Cortex of kidney (tissue), 1 donor: ENCODE measurements at places on chromosomes 16 and 17.

DNA sequence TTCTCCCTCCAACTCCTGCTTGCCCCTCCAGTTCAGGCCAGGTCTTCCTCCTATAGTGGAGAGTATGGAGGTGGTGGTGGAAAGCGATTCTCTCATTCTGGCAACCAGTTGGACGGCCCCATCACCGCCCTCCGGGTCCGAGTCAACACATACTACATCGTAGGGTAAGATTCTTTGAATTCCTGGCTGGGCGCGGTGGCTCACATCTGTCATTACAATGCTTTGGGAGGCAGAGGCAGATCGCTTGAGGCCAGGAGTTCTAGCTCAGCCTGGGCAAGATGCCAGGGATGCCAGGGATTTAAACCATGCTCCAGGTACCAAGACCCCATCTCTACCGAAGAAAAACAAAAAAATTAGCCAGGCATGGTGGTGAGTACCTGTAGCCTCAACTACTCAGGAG lies 1.4 kb downstream of the ZG16 start:
- DNase-seq = no peak

DNA sequence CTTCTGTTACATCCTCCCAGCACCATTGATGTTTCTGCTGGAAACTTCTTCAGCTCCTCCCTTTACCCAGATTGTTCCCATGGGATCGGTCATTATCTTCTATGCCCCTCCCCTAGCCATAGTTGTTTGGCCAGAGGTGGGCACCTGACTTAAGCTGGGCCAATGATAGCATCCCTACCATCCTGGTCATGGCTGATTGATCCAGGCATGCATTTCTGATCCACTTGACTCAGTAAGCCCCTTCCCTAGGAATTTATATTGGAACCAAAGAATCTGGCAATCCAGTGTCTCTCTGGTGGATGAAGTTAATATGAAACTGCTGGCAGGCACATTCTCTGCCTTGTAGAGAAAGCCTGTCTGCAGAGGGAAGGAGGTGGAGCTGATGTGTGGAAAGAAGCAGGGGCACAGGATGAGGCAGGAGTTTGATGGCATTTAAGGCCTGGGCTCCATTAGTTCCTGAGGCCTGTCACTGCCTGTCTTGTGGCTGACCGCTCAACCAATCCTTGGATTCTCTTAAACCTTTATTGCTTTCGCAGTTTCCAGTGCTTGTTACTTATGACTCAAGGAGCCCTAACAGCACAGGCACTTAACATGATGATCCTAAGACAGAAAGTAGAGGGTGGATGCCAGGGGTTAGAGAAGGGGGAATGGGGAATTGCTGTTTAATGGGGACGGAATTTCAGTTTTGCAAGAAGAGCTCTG lies 152.4 kb downstream of the ABCC12 start:
- no peak for DNase-seq

- DNase-seq = no peak
These were observed at the start of gene RAMP2 for GRCh38 chr17:42760652-42761581. TSS of gene RAMP2 (plus strand) at chr17:42761227. CDS start at chr17:42761262, 35 bp downstream.

DNA sequence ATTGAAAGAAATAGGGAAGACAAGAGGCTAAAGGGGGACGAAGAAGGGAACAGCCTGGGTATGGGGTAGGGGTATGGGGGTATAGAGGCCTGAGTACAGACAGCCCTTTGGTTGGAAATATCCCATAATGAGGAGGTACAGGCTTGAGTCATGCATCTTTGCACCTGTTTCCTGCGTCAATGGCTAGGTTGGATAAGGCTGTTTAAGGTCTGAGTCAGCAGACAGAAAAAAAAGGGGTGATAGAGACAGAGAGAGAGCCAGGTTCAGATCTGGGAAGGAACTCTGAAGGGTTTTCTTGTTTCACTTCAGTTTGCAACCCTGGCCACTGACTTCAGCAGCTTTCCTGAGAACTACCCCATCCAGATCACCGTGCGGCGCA lies 8.5 kb downstream of the FNDC8 start:
- no peak for DNase-seq

DNA sequence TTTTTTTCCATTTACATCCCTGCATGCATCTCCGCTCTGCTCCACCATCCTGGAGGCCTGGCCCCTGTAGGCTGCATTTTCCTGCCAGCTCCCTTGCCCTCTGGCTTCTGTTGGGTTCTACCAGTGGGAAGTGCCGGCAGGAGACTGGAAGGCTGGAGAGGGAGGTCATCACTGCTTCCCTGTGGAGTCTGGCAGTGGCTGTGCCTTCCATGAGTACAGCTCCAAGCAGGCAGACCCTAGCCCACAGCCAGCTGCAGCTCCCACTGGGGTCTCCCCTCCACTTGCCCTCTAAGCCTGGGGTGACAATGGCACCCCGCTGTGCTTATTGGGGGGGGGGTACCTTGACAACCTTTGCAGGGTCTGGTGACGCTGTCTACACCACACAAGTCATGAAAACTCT lies 37.3 kb downstream of the MMP15 start:
- DNase-seq = no peak
